ENCODE measurements at places on chromosomes 16 and 17.
A peak's percentile ranks its signal among the peaks of the same experiment; 100 is the strongest.

- no peak for DNase-seq
Observed at GRCh38 chr16:27822529-27822928, 241.0 kb downstream of the GSG1L start.

GRCh38 chr16:87060034-87060986, 256.9 kb downstream of the C16orf95 start:
- DNase-seq: peak; percentile 77

DNA sequence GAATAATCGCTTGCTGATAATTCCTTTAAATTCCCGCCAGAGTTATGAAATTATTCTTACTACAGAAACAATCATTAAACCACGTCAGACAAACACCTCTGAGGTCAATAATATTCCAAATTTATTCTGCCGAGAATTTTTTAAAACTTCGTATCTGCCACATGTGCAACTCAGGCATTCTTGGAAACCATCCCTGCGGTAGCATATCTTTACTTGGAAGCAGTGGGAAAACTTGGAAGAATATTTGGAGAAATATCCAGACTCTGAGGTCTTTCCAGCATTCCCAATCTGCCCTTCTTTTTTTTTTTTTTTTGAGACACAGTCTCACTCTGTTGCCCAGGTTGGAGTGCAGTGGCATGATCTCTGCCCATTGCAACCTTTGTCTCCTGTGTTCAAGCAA, 2.0 kb upstream of the CCL11 start:
- DNase-seq: no peak

DNA sequence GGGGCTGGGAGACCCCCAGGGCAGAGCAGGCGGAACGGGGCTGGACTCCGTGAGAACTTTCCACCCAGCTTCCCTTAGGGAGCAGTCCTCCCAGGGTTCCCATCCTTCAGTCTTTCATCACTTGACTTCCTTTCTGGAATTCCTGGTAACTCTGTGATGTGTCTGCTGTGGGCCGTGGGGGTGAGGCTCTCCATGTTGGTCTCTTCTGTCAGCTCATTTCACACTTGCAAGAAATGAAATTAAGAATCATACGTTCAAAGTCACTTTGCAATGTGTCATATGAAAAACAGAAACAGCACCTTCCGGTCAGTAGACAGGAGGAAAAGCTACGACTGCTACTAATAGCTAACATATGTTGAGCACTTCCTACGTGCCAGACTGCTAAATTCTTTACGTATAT, 5.4 kb upstream of the BBS2 start:
- DNase-seq: peak; percentile 88

DNA sequence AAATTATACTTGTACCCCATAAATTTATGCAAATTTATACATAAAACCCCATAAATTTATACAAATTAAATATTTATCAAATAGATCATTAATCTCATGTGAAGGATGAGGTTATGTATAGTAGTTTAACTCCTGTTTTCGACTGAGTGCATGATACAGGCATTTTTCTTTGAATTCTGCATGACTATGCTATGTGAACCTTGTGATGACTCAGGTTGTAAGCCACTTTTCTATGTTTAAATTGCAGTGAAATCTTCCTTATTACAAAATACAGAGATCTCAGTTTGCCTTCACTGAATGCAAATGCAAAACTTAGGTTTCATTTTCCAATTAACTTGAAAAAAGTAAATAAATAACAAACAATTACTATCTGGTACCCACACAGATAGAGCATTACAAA, 843.7 kb downstream of the CDH11 start:
- DNase-seq: peak; percentile 59

DNA sequence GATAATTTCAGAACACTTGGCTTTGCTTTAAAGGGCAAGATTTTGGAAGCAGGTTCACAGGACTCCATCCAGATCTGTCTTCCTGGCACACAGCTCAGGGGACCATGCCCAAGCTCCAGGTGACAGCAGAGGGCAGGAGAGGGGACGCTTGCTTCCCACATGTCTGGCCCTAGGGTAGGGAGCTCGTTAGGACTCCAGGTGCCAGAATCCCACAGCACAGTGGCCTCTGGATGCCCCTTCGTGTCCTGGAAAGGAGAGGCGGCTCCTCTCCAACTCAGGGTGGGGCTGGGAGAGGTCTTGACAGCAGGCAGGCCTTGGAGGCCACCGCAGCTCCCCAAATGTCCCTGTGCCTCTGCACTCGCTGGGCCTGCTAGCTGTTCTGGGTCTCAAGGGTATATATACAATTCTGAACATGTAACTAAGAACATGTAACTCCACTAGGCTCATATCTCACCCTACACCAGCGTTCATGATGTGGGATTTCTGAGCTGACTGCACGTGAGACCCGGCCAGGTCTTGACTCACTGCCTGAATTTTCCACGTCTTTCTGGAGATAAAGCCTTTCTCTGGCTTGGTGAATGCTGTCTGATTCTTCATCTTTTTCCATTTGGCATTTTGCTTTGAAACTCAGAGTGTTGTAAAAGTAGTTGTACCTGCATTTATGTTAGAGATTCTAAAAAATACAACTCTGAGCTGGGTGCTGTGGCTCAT, 52.8 kb downstream of the MARCHF10 start:
- no peak for DNase-seq

- DNase-seq: no peak
Observed at GRCh38 chr16:81652798-81653505, 126.1 kb upstream of the PLCG2 start.

GRCh38 chr17:66542967-66543520, 240.6 kb downstream of the PRKCA start:
- peak; percentile 95 for DNase-seq

DNA sequence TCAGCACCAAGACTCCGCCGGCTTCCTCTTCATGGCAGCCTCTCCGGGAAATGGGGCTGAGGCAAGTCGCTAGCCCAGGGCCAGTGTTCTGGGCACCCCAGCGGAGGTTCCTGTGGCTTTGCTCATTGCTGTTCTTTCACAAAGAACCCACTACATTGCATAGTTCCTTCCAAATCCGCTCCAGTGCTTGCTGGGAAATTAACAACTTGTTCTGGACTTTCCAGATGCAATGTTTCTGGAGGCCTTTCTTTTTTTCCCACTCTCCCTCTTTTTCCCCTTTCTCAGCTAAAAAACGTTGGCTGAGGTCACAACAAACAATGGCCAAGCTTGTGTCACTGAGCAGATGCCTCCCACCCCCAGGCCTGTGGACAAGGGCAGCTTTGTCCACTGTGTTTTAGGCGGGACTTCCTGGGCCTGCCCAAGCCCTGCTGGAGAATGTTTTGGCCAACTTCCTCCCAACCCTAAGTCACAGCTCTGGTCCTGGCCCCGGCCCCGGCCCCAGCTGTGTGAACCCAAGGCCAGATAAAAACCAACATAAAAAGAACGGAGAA, 131.5 kb upstream of the RCVRN start:
- DNase-seq: no peak

DNA sequence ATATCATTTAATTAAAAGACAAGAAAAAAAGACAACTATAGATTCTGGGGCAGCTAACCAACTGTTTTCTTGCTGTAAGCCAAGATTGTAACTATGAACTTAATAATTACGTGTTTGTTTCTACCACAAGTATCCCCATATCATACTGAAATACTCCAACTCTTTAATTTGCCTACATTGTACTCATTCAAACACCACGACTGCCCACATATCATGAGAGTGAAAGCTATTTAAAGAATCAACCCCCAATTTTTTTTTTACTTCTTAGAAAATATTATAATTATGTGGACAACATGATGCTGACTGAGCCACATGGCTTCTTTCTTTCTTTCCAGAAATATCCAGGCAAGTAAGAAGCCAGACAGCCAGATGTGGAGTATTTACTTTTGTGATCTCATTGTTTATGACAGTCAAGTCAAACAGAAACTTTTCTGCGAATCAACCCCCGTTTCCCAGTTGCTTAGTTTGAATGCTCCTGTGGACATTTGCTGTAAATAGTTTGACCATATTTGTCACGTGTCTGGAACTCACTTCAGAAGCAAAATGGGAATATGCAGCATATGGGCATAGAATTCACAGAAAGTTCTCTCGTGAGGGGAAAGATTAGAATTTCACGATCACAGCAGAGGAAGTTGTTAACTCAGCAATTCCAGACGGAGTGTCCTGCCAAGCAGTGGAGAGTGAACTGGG, 126.8 kb upstream of the PSMD7 start:
- DNase-seq: peak; percentile 14

GRCh38 chr17:15780188-15780587, 48.1 kb downstream of the TBC1D26 start:
- no peak for DNase-seq

DNA sequence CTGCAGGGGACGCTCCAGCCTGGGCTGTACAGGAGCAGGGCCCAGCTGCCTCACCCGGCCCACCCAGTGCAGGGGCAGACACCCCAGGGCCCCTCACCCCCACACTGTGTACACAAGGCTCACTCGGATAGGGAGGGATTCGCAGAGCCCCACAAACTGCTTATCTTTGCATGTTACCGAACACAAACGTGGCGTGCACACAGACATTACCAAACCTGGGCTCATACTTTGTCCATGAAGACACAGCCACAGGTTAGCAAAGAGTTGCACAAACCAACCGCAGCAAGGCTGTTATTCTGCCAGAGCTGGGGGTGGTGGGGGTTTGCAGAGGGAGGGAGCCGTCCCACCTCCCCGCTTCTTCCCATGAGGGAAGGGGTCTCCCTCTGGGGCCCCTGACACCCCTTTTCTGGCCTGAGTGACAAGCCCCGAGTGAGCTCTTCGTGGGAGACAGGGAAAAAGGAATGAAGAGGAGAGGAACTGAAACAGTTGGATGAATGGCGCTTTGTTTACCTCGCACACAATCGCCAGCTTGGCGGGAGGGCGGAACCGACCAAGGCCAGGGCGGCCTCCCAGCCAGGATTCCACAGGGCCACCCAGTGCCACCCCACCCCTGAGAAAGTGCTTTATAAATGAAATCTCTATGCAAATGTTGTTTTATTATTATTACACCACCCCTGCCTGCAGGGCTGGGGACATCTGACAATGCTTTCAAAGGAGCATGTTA, 434 bp upstream of the CPSF4L start:
- no peak for DNase-seq
